ENCODE measurements at places on chromosomes 3 and 15.
A peak's percentile ranks its signal among the peaks of the same experiment; 100 is the strongest.

GRCh38 chr3:137165117-137165806 is 207.5 kb downstream of the IL20RB start:
- DNase-seq = peak; percentile 12

DNA sequence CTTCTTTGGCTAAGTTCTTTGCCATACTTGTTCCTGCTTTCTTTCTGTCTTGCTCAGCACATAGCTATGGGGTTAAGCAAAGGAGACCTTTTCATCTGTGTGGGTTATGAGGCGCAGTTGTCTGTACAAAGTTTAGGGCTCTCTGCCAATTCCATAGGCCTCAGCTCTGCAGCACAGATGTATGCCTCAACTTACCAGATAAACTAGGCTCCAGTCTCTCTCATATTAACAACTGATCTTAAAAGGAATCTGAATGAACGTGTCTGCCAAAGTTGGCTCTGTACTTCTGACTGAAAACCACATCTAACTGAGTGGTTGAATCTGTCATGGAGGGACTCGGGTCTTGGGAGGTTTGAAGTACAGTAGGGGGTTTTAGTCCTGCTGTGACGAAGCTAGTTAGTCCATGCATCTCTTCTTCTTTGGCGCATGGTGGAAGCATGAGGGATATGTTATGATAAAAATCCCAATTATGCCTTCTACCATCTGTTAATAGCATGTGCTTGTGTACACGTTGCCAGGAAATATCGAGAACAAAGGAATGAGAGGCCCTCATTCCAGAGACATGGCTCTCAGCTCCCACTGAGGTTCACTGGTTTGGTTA is 114.6 kb upstream of the TSC22D2 start:
- peak; percentile 86 for DNase-seq

DNA sequence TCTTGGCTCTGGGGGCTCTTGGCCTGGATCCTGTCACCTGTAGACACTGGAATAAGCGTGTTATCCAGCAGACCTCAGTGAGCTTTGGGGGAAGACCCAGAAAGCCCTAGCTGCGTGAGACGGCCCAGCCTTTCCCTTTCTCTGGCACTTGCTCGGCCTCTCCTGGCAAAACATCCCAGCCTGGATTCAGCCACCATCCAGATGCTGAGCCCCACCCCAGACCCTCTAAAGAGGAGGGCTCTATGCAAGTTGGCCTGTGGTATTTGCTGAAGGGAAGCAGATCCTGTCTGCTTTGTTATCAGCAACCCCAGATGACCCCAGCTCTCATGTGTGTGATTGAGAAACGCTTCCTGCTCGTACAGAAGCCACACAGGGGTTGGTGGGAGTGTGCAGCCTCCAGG is 267.2 kb downstream of the FAM43A start:
- peak; percentile 44 for DNase-seq

DNA sequence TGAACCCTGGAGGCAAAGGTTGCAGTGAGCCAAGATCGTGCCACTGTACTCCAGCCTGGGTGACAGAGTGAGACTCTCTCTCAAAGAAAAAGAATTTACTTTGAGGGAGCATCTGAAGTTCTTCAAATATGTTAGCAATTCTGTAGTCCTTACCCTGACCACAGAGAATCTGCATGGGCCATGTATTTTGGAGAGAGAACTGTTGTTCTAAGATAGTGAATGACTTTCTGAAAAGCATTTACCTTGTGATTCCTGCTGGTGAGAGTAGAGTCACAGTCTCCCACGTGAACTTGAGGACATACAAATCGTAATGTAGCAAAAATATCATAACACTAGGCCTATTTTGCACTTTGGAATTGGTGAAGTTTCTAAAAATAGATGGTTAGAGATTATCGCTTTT is 3.9 kb downstream of the BRK1 start:
- no peak for DNase-seq

DNA sequence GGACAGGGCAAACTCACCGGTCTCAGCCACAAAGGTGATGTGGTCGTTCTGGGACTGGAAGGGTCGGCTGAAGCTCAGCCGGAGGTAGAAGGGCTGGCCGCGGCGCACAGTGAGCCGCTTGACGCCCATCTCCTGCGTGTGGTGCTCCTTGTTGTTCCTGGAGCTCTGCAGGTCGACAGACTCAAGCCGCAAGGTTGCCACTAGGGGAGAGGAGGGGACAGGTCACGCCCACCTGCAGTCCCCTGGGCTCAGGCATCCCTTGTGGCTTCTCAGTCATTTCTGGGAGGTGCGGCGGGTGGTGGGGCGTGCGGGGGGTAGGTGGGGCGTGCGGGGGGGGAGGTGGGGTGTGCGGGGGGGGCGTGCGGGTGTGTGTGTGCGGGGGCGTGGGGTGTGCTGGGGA is 26.7 kb upstream of the TGM5 start:
- no peak for DNase-seq

DNA sequence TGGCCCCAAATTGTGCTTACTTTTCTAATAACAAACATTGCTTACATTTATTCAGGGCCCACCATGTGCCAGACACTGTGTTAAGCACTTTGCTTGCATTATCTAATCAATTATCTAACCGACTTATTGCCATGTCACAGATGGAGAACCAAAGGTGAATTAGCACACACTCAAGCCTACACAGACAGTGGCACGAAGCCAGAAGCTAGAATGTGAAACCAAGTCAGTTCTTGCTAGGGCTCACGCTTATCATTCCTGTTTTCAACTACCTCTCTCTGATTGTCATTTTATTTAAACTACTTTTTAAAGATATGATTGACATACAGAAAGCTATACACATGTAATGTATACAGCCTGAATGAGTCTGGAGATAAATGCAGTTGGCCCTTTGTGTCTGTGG is 215.7 kb upstream of the CFAP20DC start:
- DNase-seq = no peak

GRCh38 chr3:102332205-102332604 is 102.6 kb upstream of the ZPLD1 start:
- DNase-seq = no peak

GRCh38 chr3:185176750-185177359 is 24.0 kb upstream of the C3orf70 start:
- peak; percentile 27 for DNase-seq

DNA sequence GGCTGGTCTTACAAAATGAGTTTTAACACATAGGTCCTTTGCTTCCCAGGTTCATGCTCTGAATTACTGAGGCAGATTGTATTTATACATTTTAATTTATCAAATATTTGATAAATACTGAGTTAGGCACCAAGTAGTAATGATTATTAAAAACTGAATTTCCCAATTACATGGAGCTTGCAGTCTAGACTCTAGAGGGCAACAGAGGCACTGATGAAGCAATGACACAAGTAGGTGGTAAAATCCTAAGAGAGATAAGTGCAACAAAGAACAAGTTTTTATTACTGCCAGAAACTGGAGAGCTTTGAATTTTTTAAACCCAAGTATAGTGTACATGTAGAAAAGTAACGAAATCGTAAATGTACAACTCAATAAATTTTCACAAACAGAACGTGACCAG is 406.2 kb upstream of the RARB start:
- peak; percentile 11 for DNase-seq

DNA sequence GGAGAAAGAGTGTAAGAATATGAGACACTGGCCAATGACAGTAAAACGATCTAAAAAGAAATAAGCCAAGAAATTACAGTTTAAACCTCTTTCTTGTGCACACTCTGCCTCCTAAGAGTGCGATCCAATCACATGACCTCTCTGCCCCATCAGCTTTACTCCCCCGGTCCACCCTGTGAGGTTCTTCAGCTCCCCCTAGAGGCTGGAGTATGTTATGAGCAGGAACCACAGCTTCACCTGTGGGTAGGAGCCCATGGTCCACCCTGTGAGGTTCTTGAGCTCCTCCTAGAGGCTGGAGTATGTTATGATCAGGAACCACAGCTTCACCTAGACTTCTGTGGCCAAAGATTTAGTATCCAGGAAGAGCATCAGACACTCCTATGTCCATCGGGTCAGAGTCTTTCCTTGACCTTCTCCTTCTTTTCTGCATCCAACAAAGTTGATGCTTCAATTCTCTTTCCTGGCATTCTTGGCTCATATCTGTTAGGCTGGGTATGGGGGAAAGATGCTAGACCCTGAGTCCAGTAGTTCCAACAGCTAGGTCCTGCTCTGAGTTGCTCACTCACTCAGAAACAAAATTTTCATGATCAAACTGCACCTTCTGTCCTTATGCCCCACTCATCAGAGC is 164.0 kb downstream of the MINAR1 start:
- peak; percentile 80 for DNase-seq

- no peak for DNase-seq
These were observed 508.6 kb downstream of the FHIT start for GRCh38 chr3:60742606-60743145.

GRCh38 chr15:99054025-99054387 is 46.4 kb upstream of the PGPEP1L start:
- no peak for DNase-seq

DNA sequence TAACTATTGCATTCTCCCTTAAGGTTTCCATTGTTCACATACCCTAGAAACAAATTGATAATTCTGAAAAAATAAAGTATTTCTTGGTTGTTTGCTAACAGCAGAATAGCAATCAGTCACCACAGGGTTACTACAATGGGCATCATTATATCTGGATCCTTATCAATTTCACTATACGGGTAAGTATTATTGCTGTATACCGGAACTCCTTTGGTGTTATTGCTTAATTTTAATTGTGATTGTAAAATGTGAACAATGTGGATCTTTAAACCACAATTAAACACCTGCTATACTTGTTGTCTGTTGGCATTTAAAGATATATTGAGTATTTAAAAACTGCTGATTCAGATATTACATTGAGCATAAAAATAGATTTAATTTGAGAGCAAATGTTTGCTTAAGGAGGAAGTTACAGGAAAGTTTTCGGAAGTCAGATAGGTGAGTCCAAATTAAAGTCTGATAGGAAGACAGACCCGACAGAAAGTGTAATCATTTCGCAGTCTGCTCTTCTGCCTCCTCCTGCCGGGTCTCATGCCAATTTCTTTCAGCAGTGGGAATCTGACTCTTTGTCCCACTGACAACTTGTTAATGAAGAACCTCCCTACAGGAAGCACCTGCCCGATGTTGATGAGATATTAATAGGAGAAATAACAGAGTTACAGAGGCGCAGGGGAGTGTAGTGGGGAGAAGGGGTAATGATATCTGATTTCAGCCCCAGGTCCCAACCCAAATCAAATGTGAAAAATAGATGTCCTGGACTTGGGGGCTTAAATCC is 169.7 kb upstream of the TBC1D5 start:
- no peak for DNase-seq

DNA sequence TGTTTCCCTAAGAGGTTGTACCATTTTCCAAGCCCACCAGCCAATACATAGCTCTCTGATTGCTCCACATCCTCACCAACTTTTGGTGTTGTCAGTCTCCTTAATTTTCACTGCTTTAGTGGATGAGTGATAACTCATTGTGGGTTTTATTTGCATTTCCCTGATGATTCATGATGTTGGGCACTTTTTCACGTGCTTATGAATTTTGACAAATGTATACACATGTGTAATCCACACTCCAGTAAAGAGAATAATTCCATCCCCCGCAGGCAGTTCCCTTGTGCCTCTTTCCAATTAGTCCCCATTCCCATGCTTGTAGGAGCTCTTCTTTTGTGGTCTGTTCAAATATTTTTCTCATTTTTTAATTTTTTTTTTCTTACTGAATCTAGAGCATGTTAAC is 52.4 kb downstream of the ANP32A start:
- DNase-seq = peak; percentile 15

- peak; percentile 27 for DNase-seq
These were observed 5.3 kb upstream of the TMEM115 start for GRCh38 chr3:50364573-50365079.

DNA sequence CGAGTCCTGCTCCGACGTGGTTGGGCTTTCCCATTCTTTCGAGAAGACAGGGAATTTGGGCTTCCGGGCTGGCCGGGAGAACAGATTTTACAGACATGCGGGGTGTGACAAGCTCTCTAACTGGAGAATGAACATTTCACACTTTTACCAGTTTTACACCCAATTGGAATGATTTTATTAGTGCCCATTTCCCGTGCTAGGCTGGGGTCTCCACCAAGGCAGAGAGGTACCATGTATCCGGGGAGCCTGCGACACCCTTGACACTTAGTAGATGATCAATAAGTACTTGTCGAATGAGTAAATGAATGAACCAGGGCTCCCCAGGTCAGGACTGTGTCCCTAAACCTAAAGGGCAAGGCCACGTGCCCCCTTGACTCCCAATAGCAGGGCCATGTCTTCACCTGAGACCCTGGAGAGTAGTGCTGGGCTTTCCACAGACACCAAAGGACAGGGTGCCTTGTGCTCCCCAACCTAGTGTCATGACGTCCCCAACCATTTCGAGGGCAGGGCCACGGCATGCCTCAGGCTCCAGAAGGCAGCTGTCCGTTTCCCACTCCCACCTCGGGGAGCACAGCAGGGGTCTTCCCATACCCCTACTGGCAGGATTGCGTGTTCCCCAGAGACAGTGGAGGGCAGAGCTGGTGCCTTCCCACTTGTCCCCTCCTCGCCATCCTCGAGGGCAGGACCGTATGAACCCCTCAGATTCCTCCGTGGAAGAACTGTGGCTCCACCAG is 679 bp upstream of the MYD88 start:
- DNase-seq = no peak

DNA sequence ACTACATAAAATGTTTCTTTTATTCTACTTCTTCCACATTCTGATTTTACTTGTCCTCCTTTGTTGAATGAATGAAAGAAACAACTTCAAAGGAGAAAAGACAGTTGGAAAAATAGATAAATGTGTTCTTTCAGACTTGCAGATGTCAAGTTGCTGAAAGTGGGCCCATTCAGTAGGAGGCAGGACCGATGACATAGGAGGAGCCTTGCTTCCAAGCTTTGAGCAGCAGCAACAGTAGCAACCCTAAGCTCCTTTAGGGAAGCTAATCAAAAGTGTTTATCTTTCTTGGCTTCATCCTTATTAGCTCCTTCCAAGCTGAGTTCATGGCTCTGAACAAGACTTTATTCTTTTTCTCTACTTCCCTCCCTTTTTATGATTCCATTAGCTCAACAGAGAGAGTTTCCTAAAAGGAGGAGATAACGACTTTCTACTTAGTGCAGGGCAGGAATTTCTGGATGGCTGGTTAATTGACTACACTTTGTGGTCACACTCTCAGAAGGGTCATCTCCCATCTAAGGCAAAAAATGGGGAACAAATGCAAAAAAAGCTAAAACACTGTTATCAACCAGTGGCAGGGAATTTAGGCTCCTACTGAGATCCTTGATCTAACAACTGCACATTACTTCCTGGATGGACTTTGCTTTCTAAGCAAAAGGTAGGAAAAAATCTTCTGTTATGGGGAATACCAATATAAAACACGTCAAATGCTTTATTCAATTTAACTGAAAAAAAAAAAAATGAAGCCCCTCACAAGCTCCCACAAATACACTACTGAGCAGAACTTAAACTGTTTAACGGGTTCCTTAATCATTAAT is 4.8 kb downstream of the MORC1 start:
- DNase-seq = no peak

- no peak for DNase-seq
These were observed 32.3 kb downstream of the SLC9C1 start for GRCh38 chr3:112261742-112262141.
